ENCODE measurements at places on chromosomes 5 and 9.
A peak's percentile ranks its signal among the peaks of the same experiment; 100 is the strongest.

DNA sequence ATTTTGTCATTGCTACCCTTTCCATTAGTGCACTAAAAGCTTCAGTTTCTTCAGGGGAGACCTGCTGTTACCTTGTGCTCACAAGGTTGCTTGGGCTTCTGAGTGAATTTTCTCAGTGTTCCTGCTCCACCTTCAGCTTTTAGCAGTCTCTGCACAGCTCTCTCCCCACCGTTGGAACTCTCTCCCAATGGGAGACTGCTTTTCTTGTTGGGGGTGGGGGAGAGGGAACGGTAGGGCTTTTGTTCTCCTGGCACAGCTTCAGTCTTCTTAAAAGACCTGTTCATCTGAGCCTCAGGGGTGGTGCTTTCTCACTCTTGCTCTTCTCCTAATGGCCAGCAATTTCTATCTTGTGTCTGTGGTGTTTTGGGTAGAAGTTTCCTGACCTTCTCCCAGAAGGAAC is 915.7 kb downstream of the EFNA5 start:
- DNase-seq, result no peak

DNA sequence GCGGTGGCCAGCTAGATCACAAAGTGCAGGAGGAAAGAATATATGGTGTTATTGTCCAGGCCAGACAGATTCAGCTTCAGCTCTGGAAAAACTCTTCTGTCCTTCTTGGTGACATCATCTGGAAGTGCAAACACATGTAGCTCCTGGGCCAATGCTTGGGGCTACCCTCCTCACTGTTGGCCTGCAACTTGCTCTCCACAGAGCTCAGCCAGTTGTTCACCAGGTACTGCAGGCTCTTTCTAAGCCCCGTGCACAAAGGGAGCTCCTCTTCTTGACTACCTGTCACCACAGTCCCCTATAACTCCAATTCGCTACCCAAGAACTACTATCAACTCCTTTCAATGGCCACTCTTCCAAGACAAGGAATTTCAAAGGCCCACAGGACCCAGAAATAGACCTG is 1175.9 kb upstream of the CDH9 start:
- no peak for DNase-seq

GRCh38 chr5:157390133-157390532 is 69.9 kb upstream of the NIPAL4 start:
- DNase-seq, result no peak

GRCh38 chr5:13749766-13750165 is 194.7 kb downstream of the DNAH5 start:
- no peak for DNase-seq

DNA sequence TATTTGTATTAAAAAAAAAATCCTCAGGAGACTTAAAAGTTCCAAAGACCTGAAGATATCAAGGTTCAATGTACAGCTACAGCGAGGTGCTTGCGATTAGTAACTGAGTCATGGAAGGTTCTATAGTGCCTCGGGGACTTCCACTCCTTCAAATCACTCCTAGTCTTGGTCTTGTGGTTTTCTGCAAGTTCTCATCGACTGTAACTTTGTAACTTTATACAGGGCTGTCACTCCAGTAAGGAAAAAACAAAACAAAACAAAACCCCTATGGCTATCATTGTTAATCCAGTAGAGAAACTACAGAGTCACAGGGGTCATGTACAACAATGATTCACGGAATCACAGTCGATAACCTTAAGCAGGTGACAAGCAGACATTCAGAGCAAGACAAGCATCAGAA is 39.8 kb upstream of the SELENOP start:
- DNase-seq, result no peak

GRCh38 chr5:60649288-60649917 is 50.6 kb downstream of the DEPDC1B start:
- DNase-seq, result peak; percentile 52

GRCh38 chr5:35657877-35658276 is 40.2 kb downstream of the SPEF2 start:
- no peak for DNase-seq

GRCh38 chr5:59661954-59662615 is 231.4 kb downstream of the PDE4D start:
- no peak for DNase-seq

DNA sequence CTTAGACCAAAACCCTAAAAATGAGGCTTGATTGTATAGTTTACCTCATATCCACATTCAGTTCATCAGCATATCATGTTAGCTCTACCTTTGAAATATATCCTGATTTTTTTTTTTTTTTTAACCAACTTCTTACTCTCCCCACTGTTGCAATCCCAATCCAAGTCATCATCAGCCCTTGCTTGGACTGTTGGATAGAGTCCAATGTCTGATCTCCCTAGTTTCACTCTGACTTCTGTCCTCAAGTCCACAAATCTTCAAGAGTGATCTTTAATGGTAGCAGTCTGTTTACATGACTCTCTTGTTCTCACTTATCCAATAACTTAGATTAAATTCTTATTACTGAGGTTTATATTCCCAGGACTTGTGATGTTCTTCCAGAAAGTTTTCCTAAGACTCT is 30.8 kb downstream of the NAA35 start:
- DNase-seq, result no peak

DNA sequence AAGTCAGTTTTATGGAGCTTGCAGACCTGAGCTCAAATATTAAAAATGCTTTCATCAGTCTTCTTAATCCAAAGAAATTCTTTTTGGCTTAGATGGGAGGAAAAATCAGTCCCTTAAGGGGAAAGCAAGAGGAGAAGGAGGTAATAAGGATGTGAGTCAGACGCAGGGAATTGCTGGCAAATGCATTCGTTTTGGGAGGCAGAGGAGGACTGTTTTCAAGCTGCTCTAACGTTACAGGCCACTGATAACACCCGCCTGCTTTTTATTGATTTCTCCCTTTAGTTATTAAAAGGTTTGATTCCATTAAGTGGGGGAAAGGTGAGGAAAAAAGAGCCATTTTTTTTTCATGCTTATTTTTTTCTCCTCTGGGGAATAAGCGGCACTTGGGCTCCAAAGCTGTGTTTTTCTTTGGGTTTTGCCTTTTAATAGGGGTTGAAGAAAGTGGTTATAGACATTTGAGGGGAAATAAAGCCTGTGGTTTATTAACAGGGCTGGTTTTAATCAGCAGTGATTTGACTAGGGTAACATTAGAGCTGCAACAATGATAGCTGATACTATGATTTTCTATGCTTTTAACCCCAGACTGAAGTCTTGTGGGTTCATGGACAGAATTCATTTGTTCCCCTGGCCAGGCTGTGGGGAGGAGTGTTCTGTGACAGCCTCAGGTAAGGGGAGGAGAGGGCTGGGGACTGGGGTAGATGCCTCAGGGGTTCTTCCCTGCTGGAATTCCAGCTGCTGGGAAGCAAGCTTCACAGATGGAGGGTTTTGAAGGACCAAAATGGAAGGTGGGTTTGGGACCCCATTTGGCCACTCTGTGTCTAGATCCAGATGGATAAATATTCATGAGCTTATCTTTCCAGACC is 225.2 kb downstream of the GAS1 start:
- peak; percentile 92 for DNase-seq

DNA sequence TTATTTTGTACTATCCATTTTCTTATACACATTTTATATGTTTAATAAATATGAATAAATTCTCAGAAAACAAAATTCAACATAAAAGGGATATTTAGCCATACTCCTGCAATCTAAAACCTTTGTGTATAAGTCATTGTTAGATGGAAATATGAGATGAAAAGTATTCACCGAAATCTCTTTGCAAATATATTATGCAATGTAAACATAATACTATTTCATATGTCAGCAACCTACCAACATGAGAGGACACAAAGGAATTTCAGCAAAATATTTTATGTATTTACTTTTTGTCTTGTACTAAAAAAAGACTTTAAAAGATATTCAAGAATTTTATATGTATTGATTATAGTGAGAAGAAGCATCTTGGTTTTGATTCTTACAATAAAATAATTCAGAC is 1623.4 kb downstream of the EFNA5 start:
- no peak for DNase-seq

- no peak for DNase-seq
Observed at GRCh38 chr5:73442996-73443627, 5.5 kb downstream of the FOXD1 start.

GRCh38 chr5:91219091-91219802 is 163.9 kb downstream of the ARRDC3 start:
- DNase-seq, result peak; percentile 51

- DNase-seq, result no peak
Observed at GRCh38 chr9:23563517-23563916, 262.5 kb downstream of the ELAVL2 start.

- DNase-seq, result no peak
Observed at GRCh38 chr9:65404232-65405006, 119.4 kb upstream of the FOXD4L5 start.

GRCh38 chr9:109549386-109549785 is 51.3 kb upstream of the PTPN3 start:
- DNase-seq, result no peak

- DNase-seq, result no peak
Observed at GRCh38 chr9:4559261-4560182, 69.3 kb downstream of the SLC1A1 start.

DNA sequence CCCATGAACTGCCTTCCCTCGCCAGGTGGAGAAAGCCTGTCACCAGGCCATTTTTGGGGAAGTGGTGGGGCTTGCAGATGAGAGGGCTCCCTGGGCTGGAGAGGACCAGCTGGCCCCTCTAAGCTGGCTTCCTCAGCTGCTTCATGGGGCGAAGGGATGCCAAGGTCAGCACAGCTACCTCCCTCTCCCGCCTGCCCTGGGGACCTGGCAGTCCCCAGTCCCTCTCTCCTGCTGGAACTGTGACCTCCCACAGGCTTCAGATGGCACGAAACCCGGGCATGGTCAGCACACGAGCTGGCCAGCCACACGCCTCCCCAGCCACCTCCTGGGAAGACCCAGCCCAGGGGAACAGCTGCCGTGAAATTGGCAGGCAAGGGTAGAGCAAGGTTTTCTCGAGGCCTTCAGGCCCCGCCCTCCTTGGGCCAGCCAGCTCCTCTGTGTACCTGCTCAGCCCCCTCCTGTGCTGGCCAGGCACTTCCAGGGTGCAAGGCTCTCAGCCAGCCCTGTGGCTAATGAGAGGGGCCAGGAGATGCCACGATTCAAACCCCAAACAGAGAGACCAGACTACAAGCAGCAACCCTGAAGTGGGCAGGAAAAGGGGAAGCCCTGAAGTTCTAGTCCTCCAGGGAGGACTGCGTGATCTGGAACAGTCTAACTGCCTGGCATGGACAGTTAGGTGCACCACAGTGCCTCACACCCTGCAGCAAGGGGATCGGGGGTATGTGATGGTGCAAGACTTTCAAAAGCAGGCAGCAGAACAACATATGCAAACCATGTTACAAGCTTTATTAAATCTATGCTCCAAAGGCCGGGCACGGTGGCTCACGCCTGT is 12.9 kb downstream of the PLPP7 start:
- no peak for DNase-seq

DNA sequence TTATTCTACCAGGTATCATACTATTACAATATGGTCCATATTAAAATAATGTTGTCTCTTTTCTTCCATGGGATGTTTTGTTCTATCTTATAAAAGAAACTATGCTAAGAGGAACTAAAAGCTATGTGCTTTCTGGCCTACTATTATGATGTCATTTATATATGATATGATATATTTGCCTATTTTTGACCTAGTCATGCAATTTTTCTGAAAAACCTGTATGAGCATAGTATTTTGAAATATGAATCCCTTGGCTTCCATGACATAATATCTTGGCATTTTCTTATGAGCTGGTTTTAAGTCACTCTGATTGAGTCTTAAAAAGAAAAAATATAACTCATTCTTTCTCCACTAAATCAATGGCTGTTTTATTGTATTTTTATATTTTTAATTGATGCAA is 60.7 kb downstream of the MAN2A1 start:
- no peak for DNase-seq

DNA sequence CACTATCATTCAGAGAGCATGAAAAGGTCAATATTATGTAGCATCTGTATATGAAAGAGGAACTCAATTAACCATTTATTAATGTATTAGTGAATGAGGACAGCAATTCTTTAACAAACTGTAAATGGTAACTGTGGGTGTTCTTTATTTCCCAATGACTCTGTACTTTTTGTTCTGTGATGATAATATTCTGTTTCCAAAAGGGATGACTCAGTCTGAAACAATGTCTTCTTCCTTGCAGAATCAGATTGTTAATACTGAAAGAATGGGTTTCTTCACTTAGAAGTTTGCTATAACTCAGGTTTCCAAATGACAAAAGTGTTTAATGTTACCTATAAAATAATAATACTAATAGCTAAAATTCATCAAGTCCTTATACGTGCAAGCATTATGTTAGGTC is 1518.7 kb upstream of the WWC1 start:
- no peak for DNase-seq

DNA sequence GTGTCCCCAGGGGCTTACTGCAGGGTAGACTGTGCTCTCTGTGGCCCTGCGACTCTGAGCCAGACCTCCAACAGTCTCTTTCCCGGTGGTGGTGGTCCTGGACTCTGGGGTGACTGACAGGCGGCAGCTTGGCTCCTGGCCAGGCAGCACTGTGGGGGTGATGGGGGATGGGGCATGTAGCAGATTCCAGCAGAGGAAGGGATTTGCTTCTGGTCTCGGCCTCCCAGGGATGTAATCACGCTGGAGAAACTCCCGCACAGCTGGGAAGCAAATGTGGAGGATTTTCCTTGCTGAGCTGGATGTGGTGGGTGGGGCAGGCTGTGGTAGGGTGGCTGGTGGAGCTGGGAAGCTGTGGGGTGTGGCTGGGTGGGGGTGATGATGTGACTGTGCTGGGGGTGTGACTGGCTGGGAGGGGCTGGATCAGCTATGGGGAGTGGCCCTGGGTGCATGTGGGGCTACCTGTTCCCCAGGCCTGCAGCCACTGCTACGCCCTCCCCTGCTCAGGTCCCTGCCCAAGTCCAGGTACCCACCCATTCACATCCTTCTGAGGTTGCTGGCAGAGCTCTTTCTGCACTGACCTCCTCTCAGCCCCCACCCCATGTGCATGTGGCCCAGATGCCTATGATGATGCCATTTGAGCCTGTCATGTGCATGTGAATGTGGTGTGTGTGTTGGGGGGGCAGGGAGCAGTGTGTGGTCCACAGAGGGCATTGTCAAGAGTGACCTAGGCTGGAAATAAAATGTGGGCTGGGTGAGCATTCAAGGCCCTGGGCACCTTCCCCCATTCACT is 3.8 kb downstream of the NDST1 start:
- peak; percentile 75 for DNase-seq
